ENCODE measurements at places on chromosomes 11 and 22.

- DNase-seq: no peak
These were observed 138.4 kb downstream of the SLC17A6 start for GRCh38 chr11:22476589-22476988.

- no peak for DNase-seq
These were observed 8.1 kb downstream of the DIXDC1 start for GRCh38 chr11:111945198-111945597.

GRCh38 chr22:40244586-40244985 lies 66.9 kb downstream of the TNRC6B start:
- no peak for DNase-seq

GRCh38 chr11:67265633-67266448 lies 432 bp upstream of the GRK2 start:
- DNase-seq: peak; percentile 70

- DNase-seq: no peak
These were observed 12.5 kb upstream of the EXPH5 start for GRCh38 chr11:108606070-108606469.

GRCh38 chr11:28606930-28607329 lies 498.7 kb downstream of the METTL15 start:
- DNase-seq: no peak

Data from T-helper 17 cell (primary cell).